Tongue (tissue), 3 donors: ENCODE measurements at places on chromosomes 16 and 17.

- peak; percentile 93 for DNase-seq
Observed at GRCh38 chr16:4450931-4451519, 23.4 kb downstream of the NMRAL1 start.

- no peak for DNase-seq
Observed at GRCh38 chr16:80107900-80108299, 432.9 kb upstream of the DYNLRB2 start.

- DNase-seq = no peak
Observed at GRCh38 chr17:63434951-63435571, 11.0 kb downstream of the CYB561 start.

DNA sequence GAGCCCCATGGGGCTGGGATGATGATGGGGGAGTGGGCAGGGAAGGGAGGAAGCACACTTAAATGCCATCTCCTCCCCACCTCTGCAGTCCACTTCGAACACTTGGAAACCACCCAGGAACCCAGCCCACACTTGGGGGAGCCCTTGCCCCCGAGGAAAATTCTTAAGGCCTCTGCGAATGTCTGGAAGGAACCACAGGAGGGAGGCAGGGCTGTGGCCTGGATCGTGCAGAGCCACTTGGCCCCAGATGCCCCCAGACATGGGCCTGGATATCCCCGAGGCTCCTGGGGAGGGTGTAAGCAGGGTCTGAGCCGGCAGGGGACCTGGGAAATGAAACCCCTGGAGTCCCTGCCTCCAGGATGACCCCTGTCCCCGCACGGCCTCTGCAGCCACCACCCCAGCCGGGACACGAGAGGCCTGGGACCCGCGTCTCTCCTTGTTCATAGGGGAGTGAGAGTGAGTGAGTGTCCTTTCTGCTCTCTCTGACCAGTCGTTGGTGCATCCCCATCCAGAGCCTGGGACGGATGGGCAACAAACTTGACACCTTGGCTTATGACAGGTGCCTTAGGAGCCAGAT, 11.8 kb upstream of the MTSS2 start:
- peak; percentile 58 for DNase-seq

DNA sequence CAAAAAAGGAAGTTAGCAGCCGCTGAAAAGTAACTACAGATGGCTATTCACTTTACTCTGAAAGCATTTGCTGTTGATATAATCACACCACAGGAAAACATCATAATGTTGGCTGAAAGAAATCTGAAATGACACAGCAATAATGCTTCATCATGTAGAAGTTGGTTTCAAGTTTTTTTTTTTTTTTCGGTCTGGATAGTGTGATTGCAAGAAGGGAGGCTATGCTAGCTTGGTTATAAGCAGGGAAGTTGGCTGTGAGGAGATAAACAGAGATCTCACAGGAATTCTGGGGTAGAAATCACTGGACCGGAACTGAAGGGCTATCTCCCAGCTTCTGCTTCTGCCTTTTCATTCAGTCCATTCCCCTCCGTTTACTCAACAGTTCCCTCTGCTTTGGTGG, 57.9 kb downstream of the MYO1D start:
- peak; percentile 35 for DNase-seq

DNA sequence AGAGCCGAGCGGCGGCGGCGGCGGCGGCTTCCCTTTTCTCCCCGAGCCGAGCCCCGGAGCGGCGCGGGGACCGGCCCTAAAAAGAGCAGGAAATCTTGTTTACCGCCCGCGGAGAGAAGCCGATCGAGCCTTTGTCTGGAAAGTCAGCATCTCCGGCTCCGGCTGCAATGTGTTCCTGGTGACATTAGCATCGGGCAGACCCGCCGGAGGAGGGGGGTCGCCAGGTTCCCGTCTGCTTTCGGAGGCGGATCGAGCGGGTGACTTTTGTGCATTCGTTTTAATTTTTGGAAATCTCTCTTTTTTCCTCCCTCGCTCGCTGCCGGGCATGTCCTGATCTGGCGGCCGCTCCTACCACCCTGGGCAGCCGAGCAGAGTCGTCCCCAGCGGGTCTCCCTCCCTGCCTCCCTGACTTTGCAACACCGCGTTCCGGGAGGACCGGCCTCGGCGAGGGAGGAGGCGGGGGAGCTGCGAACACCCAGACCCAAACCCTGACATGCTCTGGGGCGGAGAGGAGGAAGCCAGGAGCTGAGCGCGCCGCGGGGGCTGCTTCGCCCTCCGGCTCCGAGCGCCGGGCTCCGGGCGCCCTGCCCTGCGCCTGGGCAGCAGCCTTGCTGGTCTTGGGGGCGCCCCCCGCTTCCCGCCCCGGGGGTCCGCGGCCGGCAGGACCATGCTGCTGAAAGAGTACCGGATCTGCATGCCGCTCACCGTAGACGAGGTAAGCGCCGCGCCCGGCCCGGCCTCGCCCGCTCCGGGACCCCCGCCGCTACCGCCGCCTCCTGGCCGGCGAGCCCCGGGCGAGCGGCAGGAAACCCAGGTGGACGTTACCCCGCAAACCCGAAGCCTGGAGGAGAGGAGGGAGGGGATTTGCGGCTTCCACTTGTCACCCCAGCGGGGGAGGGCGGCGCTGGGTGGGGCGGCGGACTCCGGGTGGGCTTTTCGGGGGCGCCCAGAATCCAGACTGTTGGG, 690 bp downstream of the PITPNC1 start:
- DNase-seq = peak; percentile 62

- no peak for DNase-seq
Observed at GRCh38 chr17:65556910-65557348, 4.5 kb downstream of the AXIN2 start.

DNA sequence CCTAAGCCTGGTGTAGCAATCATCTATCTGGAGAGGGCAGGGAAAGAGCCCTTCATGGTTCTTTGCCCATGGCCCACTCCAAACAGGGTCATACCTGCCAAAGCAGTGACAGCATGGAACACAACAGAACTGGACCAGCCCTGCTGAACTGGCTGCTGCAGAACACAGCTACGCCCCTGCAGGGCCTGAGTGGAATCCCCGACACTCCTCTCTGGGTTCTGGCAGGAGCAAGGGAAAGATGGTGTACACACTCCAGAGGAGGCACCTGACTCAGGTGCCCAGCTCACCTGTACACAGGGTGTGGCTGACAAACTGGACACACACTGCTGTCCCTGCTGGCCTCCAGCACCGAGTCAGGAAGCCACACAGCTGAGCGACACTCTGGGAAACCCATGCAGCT, 19.8 kb downstream of the MIEF2 start:
- no peak for DNase-seq

GRCh38 chr16:2675714-2676113, 6.6 kb upstream of the KCTD5 start:
- DNase-seq = peak; percentile 14

DNA sequence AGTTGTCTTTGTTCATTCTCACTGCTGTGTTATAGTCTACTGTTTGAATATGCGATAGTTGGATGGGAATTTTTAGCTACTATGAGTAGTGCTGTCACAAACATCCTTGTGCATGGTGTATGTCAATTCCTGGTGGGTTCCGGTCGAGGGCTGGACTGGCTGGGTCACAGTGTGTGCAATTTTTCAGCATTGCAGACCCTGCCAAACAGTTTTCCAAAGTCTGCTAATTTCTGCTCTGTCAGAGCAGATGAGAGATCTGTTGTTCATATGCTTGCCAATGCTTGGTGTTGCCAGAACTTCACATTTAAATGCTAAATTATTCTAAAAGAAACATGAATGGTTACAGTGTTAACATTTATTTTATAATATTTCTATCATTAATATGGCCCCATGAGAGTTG, 3.6 kb upstream of the C16orf96 start:
- peak; percentile 79 for DNase-seq

- peak; percentile 40 for DNase-seq
Observed at GRCh38 chr16:29804455-29805231, 1.7 kb upstream of the MAZ start.

DNA sequence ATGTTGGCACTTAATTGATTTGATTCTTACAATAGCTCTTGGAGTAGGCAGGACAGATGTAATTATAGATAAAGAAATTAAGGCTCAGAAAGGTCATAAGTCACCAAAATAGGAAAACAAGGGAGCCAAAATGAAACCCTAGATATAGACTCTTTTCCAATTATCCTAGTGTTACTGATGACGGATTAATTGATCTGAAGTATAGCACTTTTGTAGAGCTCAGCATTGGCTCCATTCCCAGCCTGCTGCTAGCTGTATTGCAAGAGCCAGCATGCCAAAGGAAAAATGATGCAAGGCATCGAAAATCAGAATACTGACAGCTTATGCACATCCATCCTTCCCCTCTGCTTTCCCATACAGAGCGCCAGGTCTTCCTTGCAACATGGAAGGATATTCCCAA, 21.6 kb upstream of the RASL10B start:
- DNase-seq = no peak

GRCh38 chr17:30413109-30413508, 34.4 kb downstream of the CPD start:
- DNase-seq = no peak

- peak; percentile 1 for DNase-seq
Observed at GRCh38 chr16:25925421-25925820, 233.7 kb downstream of the HS3ST4 start.

DNA sequence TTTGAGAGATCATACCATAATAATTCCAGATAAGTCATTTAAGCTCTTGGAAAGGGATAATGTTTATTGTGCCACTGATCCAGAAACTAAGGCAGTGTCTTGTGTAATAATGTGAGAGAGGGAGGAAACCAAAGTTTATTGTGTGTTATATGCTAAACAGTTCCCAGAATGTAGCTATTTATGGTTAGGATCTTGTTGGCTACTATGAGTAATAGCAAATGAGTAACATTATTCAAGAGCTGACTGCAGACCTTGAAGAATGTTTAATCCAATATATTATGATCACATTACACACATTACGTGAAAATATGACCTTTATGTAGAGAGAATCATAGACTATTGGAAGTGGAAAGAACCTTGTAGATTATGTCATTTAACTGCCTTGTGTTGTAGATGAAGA, 139.5 kb downstream of the BCAS3 start:
- DNase-seq = no peak

- no peak for DNase-seq
Observed at GRCh38 chr16:75644240-75645012, 3.0 kb downstream of the KARS1 start.

GRCh38 chr17:45838751-45839295, 5.9 kb upstream of the SPPL2C start:
- DNase-seq = no peak

DNA sequence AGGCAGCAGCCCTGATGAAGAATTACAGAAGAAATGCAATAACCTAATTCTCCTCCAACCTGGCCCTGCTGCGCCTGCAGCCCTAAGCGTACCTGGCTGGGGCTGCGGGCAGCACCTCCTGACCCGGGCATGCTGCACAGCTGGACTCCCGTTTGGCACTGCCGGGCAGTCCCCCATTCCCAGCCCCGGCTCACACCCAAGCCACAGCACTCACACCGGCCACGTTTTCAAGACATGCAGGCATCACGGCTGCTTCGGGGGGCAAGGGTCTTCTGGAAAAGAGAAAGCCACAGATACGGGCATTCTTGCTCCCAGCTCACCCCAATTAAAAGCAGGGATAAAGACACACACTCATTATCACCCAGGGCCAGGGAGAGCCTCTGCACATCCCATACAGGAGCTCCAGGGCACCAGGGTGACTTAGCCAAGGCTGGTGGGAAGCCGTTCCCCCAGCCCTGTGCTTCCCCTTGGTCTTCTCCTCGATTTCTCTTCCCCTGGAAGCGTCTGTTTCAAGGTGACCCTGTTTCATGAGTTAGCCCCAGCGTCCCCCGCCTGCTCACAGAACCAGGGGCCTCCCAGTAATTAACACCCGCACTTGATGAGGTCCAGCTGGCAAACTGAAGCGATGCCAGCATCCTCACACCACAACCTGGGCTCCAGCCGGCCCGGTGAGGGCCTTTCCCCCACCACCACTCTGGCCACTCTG, 216.7 kb downstream of the C16orf78 start:
- DNase-seq = no peak

GRCh38 chr17:22374741-22375140, 682.4 kb downstream of the KCNJ18 start:
- DNase-seq = no peak
